Activated T-helper 2 cell treated with anti-CD3 and anti-CD28 coated beads, Interferon-gamma antibody, Interleukin-2, Interleukin-4, amounts not matched to agents 10 μg/mL and 5 μg/mL and 100 μg/mL, durations not matched to agents 14 hours and 24 hours and 36 hours (primary cell): ENCODE measurements at places on chromosomes 16 and 17.
A peak's percentile ranks its signal among the peaks of the same experiment; 100 is the strongest.

DNA sequence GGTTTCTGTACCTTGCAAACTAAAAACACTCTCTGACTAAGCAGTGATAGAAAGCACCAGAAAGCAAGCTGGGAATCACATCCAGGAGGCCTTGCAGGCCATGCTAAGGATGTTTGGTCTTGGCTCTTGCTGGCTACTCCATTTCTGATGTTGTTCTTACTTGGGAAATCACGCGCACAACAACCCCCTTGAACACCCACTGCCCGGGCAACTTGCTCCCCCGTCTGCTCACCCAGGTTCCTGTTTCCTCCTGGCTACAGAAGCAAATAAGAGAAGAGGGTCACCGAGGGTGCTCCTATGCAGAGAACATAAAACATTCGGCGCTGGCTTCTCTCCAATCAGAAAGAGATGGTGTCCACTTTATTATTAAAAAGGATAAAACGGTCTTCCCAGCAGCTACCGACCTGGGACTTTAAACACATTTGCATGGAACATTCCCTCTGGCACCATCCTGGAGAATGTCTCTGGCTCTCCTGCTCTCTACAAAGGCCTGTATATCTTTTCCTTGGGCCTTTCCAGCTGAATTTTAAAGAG lies 271.2 kb upstream of the RPL38 start:
- peaks cover 6% of the 10 kb centered on the region for H3K27me3 ChIP-seq
- no peak overlapping the region for H3K4me3 ChIP-seq
- H3K4me1 ChIP-seq = no peaks in the 10 kb centered on the region
- H3K27ac ChIP-seq = no peak overlapping the region
- no peaks in the 10 kb centered on the region for H3K36me3 ChIP-seq

GRCh38 chr16:4404247-4404966 lies 12.0 kb downstream of the CORO7 start:
- no peak overlapping the region for H3K4me3 ChIP-seq
- peaks cover 46% of the 10 kb centered on the region for H3K36me3 ChIP-seq
- H3K27ac ChIP-seq = no peak overlapping the region
- no peaks in the 10 kb centered on the region for H3K4me1 ChIP-seq

DNA sequence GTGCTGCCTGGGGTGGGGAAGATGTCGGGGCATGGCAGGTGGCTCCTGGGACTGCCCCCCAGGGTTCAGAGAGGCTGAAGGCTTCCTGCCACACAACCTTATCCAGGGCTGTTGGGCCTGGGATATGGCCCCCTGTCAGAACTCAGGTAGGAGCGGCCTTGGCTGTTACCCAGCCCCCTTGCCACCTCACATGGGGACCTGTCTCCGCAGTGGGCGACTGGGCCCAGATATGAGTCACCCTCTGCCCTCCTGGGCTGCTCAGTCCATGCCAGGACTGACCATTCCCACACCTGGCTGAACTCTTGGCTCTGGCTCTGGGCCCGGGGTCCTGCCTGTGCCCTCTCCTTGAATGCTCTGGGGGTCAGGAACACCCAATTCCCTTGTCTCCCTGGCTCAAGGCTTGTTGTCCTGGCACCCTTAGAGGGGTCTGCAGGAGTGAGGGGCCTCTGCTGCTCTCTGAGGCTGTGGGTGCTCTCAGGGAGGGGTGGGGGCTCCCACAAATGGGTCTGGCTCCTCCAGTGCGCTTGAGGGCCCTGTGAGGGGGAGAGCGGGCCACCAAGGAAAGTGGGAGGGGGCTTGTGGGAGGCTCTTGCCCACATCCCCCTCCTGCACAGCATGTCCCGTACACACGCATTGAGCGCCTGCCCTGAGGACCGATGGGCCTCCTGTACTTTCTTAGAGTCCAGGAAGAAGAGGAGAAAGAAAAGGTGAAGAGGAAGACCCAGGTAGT lies 36.0 kb downstream of the LGALS9 start:
- H3K4me1 ChIP-seq = no peaks in the 10 kb centered on the region
- H3K36me3 ChIP-seq = no peaks in the 10 kb centered on the region
- no peak overlapping the region for H3K4me3 ChIP-seq
- no peaks in the 10 kb centered on the region for H3K27me3 ChIP-seq
- no peak for DNase-seq
- no peak overlapping the region for H3K27ac ChIP-seq

- H3K4me3 ChIP-seq = no peak overlapping the region
- no peaks in the 10 kb centered on the region for H3K36me3 ChIP-seq
- no peak overlapping the region for H3K27ac ChIP-seq
- peaks cover 3% of the 10 kb centered on the region for H3K27me3 ChIP-seq
- no peaks in the 10 kb centered on the region for H3K4me1 ChIP-seq
Measured at GRCh38 chr17:73516431-73516830, 127.8 kb downstream of the SDK2 start.

DNA sequence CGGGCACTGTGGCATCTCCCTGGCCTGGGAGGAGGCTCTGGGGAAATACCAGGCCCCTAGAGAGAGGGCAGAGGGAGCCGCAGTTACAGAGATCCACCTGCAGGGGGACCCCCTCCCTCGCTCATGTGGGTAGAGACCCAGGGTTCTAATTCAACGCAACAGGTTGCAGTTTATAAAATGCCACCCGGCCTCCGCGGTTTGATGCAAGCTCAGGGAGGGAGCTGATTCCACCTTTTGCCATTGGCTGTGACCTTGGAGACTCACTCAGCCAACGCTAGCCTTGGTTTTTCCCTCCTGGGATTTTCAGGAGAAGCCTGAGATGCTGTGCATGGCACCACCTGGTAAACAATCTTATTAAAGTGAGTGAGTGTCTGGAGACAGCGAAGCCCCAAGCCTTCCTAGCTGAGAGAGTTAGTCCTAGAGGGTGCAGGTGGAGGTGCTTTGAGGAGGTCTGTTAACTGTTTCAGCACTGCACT lies 12.1 kb downstream of the TTLL6 start:
- H3K4me1 ChIP-seq = no peaks in the 10 kb centered on the region
- H3K4me3 ChIP-seq = no peak overlapping the region
- H3K27ac ChIP-seq = no peak overlapping the region
- peak; percentile 57 for DNase-seq

DNA sequence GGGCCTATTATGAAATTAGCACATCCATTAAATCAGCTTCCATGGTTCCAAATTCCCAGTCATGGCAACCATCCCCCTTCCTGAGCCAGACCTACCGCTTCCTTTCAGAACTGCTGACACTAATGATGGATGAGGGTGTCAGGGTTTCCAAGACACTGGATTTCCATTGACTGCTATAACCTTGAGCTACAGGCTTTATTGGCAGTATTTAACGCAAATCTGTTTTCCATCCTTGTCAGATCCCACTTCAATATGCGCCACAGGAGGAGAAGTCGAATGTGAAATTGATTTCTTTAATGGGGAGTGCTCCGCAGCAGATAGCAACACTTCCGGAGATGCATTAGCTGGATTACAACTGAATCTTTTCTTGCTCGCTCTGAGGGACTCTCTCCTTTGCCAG lies 197.1 kb downstream of the HS3ST4 start:
- no peaks in the 10 kb centered on the region for H3K4me1 ChIP-seq
- H3K27ac ChIP-seq = no peak overlapping the region
- no peaks in the 10 kb centered on the region for H3K36me3 ChIP-seq
- DNase-seq = no peak
- no peaks in the 10 kb centered on the region for H3K27me3 ChIP-seq
- H3K4me3 ChIP-seq = no peak overlapping the region

DNA sequence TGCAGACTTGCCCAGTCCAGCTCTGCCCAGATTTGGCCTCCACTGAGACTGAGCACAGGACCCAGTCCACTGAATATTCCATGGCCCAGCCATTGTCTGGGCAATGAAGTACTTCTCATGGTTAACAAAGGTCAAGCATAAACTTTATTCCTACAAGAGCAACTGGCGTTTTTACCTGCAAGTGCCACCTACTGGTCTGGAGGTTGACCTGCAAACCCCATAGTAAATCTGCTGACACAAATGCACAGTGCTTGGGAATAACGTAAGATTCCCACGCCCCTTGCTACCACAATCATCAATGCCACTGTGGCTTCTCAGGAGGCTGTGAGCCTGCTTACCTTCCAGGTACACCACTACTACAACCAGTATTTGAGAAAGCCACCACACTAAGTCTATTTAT lies 170.2 kb downstream of the CEP112 start:
- H3K27me3 ChIP-seq = peaks cover 4% of the 10 kb centered on the region
- no peak overlapping the region for H3K27ac ChIP-seq
- DNase-seq = no peak
- no peaks in the 10 kb centered on the region for H3K4me1 ChIP-seq

- peaks cover 23% of the 10 kb centered on the region for H3K36me3 ChIP-seq
- no peaks in the 10 kb centered on the region for H3K27me3 ChIP-seq
- H3K4me1 ChIP-seq = peaks cover 28% of the 10 kb centered on the region
- peak overlapping the region; percentile 79 for H3K27ac ChIP-seq
- H3K4me3 ChIP-seq = peak overlapping the region; percentile 80
Measured at GRCh38 chr16:30407804-30408534, 563 bp downstream of the ZNF771 start.

DNA sequence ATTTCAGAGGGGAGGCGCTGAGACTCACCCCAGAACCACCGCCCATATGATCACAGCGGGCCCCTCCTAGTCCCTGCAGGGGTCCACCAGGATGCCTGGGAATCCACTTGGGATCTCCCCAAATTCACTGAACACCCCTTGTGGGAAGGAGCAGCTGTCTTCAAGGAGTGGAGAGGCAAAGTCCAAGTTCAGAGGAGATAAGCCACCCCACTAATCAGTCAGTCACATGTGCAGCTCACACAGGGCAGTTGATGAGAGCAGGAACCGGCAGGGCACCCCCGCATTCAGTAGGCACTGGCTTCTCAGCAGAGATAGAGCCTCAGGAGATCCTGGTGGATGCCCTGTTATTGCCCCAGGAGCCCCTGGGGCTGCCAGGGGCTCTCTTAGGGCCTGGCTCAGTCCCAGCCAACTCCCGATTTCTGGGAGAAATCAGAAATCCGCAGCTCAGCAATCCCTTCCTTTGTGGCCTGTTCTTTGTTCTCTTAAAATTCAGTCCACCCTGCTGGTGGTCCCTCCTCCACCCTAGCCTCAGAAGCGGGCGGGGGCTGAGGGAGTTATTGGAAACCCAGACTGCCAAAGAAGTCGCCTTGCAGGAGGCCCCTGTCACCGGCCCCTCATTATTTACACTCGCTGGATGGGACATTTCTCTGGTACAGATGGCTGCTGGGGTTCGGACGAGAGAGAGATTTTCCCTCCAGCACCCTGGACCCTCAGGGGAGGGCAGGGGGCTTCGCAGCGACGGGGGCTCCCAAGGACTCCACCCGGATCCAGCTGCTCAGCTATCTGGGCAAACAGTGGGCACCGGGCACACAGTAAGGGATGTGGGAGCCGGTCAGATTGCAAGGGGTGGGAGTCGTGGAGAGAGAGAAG lies 1.8 kb downstream of the CDC42EP4 start:
- H3K36me3 ChIP-seq = no peaks in the 10 kb centered on the region
- H3K4me3 ChIP-seq = peak overlapping the region; percentile 75
- H3K27me3 ChIP-seq = peaks cover 13% of the 10 kb centered on the region

DNA sequence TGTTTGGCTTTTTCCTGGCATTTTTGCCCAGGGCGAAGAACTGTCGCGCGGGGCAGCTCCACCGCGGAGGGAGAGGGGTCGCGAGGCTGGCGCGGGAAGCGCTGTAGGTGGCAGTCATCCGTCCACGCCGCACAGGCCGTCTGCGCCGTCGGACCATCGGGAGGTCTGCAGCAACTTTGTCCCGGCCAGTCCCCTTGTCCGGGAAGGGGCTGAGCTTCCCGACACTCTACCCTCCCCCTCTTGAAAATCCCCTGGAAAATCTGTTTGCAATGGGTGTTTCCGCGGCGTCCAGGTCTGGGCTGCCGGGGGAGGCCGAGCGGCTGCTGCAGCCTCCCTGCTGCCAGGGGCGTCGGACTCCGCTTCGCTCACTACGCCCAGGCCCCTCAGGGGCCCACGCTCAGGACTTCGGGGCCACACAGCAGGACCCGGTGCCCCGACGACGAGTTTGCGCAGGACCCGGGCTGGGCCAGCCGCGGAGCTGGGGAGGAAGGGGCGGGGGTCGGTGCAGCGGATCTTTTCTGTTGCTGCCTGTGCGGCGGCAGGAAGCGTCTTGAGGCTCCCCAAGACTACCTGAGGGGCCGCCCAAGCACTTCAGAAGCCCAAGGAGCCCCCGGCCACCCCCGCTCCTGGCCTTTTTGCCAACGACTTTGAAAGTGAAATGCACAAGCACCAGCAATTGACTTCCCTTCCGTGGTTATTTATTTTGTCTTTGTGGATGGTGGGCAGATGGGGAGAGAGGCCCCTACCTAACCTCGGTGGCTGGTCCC lies 2.3 kb upstream of the CBX4 start:
- no peaks in the 10 kb centered on the region for H3K36me3 ChIP-seq
- no peak overlapping the region for H3K4me3 ChIP-seq
- peaks cover 33% of the 10 kb centered on the region for H3K27me3 ChIP-seq
- DNase-seq = no peak

- H3K4me3 ChIP-seq = no peak overlapping the region
- H3K4me1 ChIP-seq = peaks cover 18% of the 10 kb centered on the region
- no peak for DNase-seq
- H3K27me3 ChIP-seq = no peaks in the 10 kb centered on the region
- no peak overlapping the region for H3K27ac ChIP-seq
- peaks cover 73% of the 10 kb centered on the region for H3K36me3 ChIP-seq
Measured at GRCh38 chr17:78797213-78797612, 15.1 kb upstream of the CYTH1 start.

DNA sequence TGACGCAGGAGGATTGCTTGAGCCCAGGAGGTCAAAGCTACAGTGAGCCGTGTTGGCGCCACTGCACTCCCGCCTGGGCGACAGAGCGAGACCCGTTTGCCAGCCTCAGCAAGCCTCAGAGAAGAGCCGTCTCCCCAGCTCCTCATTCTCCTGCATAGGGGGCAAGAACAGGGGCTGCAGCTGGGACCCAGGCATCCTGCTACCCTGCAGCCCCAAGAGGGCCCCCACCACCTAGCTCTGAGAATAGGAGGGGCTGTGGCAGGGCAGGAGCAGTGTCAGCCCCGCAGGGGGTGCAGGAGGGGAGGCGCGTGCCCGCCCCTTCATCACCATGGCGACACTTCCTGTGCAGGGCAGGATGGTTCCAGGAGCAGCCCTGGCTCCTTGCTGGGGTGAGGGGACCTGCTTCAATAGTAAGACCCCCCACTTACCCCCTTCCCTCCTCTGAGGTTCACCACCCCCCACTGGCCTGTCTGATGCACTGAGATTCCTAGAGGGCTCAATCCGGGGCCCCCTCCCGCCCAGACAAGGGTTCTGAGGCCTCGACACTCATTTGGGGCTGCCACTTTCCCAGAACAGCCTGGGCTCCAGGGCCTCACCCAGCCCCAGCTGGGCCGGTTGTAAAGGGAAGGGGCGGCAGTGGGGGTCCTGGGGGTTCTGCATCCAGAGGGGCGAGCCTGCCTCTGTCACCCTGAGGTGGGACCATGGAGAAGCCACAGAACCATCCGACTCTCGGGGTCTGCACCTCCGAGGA lies 20.2 kb downstream of the VASN start:
- no peak overlapping the region for H3K27ac ChIP-seq
- no peak overlapping the region for H3K4me3 ChIP-seq
- no peaks in the 10 kb centered on the region for H3K4me1 ChIP-seq
- peaks cover 17% of the 10 kb centered on the region for H3K36me3 ChIP-seq
- DNase-seq = no peak
